ENCODE measurements at places on chromosomes 6 and 20.
A peak's percentile ranks its signal among the peaks of the same experiment; 100 is the strongest.

- no peak for DNase-seq
Measured at GRCh38 chr6:133841176-133841575, 47.7 kb upstream of the TCF21 start.

GRCh38 chr6:21200134-21200870 is 393.2 kb upstream of the SOX4 start:
- no peak for DNase-seq

- no peak for DNase-seq
Measured at GRCh38 chr20:38430679-38431325, 4.3 kb downstream of the SNHG17 start.

- DNase-seq, result no peak
Measured at GRCh38 chr6:13865141-13865540, 50.8 kb upstream of the MCUR1 start.

- DNase-seq, result no peak
Measured at GRCh38 chr6:40573221-40573620, 13.9 kb downstream of the LRFN2 start.

GRCh38 chr6:2715737-2716136 is 35.0 kb downstream of the MYLK4 start:
- no peak for DNase-seq

DNA sequence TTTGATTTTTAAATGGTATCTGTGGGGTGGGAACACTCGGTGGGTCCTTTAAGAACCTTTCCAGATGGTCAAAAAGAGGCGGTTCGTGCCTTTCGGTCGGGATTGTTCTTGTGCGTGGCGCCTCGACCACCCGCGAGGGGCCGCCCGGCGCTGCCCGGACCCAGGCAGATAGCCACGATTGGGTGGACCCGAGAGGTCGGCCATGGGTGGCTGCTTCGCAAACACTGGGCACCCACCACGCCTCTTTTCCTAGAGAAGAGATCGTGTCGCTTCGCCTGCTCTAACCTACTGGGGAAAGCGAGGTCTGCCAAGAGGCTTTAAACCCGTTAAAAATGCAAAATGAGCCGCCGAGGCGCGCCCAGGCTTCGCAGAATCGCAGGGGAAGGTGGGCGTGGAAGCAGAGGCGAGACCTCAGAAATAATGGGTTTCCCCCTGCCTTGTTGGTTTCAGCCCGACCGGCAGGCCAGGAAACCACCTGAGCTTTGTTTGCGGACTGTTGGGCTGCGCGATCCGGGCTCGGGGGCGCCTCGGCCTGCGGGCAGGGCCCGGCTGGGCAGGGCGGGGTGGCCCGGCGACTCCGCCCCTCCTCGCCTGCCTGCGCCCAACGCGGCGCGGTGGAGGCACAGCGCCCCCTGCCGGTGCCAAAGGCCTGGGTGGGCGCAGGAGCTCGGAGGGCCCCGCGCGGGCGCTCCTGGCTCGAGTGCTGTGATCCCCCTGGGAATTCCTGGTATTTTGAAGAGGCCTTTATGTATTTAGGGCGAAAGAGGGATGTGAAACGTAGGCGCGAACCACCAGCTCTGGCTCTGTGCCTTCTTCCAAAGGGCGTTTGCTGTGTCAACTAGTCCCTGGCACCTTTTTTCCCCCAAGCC is 1.6 kb downstream of the MARCKS start:
- DNase-seq, result peak; percentile 51

- DNase-seq, result peak; percentile 25
Measured at GRCh38 chr20:57654363-57654997, 34.3 kb upstream of the ZBP1 start.

- DNase-seq, result no peak
Measured at GRCh38 chr6:134951494-134952263, 1.8 kb upstream of the ALDH8A1 start.

DNA sequence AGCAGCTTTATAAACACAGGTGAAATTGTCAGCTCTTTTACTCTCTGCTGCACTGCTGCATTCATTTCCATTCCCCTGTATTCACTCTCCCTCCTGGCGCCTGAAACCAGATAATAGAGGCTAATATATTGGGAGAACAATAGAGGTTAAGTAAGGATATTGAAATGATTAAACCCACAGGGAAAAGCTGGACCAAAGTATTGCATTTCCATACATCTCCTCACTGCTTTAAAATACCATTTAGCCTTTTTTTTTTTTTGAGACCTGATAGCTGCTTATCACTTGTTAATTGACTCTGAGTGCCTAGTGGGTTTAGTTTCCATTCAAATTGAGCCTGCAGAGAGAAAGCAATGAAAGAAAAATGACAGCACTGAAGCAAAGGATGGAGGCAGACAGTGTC is 540.5 kb upstream of the IMPG1 start:
- DNase-seq, result no peak

GRCh38 chr6:52392944-52393343 is 27.2 kb upstream of the EFHC1 start:
- DNase-seq, result no peak

DNA sequence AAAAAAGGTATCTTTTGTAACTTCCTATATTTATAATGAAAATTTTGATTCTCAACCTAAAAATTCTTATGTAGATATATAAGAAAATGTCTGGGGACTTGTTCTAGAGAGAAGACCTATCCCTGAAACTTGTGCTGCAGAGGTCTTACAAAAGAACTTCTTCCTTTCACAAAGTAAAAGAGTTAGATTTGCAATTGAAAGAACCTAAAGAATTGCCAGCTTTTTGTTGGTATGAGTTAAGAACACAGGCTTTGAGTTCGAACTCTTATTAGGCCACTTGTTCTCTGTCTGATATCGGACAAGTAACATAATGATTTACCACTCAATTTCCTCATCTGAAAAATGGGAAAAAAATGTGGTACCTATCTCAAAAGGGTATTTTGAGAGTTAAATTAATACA is 162.0 kb upstream of the LAMA2 start:
- no peak for DNase-seq

GRCh38 chr6:91161246-91161645 is 574.4 kb upstream of the MAP3K7 start:
- DNase-seq, result no peak

DNA sequence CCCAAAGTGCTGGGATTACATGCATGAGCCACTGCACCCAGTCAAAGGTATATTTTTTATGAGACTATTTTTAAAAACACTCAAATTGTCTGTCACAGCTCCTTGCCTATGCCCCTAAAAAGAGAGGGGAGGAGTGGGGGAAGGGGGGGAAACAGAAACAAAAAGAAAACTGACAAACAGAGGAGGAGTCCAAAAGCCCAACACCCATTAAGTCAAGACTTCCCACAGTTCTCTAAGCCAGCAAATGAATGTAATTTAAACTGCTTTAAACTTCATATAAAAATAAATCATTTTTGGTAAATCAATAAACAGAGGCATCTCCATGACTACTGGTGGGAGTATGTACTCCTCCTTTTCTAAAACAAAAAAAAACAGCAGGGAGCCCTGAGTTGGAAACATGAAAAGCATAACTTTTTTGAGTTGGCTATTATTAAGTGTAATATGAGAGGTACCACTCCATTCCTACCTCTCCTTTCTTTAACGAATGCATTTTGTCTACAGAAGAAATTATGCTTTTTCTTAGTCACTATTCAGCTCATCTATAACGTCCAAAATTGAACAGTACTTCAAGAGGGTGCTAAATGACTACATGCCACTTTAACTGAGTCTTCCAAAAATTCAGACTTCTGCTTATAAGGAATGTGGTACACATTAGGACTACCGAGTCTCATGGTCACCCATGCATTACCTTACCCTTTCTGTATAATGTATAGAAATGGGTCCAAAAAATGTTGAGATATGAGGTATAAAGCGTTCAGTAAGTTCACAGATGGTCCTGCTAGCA is 119.0 kb upstream of the PRSS16 start:
- no peak for DNase-seq

DNA sequence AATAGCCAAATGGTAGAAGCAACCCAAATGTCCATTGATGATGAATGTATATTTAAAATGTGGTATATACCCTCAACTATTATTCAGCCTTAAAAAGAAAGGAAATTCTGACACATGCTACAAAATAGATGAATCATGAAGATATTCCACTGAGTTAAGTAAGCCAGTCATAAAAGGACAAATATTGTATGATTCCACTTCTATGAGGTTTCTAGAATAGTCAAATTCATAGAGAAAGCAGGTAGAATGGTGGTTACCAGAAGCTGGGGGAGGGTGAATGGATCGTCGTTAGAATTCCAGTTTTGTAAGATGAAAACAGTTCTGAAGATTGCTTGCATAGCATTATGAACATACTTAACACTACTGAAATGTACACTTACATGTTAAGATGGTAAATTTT is 214.3 kb upstream of the MYLIP start:
- DNase-seq, result no peak

DNA sequence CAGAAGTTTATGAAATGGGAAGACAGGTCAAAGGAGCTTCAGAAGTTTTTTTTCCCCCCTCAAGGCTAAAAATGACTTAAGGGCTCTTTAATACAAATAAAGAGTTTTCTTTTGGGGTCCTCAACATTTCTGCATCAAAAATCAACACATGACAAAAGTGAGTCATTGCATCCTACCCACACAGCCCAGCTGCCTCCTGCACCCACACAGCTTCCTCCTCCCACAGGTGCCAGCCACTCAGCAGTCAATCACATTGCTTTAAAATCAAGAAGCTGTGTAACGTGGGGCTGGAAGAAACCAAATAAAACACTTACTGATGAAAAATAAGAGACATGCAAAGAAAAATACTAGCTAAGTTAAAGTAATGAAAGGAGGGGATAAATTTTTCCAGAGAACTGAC is 68.5 kb downstream of the MAP3K5 start:
- peak; percentile 46 for DNase-seq

DNA sequence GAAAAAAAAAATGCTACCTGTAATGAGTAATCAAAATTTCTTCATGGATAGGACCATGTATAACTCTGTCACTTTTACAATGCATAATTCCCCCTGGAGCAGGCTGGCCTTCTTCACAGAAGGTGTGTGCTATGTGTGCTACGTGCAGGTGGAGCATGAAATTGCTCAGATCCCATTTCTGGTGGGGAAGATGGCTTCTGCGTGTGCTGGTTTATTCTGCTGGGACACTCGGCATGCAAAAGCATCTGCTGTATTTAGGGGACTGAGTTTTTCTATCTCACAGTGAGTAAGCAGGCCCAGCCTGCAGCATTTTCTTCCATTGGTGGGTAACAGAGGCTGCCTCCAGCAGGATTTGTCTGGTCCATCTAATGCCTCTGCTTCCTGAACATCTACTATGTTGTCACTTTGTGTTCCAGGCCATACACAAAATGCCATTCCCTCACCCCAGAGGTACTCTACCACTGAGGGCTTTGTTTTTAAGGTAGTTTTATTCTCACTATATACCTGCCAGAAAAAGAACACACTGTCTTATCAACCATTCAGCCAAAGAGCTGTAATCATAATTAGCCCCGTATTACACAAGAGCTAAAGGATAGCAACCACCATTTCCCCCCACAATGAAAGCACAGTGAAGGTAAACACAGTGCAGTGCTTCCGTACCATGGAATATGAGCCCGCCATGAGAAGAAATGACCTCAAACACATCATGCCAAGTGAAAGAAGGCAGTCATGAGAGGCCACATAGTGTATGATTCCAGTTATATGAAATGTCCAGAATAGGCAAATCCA is 62.4 kb downstream of the SYNDIG1 start:
- DNase-seq, result no peak

DNA sequence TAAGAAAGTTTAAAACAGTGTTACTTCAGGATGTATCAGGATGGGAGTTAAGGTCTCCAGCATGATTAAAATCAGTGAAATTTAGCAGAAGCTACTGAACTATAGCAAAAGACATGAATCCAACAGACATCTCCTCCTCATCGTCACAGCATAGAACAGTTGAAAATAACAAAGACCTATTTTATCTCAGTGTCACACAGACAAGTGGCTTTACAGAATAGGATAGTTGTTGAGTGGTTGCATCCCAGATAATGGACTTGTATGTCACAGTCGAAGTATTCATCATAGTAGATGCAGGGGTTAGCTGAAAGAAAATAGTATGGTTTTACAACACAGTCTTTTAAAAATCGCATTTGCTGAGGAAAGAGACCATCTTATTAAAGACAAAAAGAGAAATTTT is 31.2 kb downstream of the CRISP1 start:
- DNase-seq, result no peak

DNA sequence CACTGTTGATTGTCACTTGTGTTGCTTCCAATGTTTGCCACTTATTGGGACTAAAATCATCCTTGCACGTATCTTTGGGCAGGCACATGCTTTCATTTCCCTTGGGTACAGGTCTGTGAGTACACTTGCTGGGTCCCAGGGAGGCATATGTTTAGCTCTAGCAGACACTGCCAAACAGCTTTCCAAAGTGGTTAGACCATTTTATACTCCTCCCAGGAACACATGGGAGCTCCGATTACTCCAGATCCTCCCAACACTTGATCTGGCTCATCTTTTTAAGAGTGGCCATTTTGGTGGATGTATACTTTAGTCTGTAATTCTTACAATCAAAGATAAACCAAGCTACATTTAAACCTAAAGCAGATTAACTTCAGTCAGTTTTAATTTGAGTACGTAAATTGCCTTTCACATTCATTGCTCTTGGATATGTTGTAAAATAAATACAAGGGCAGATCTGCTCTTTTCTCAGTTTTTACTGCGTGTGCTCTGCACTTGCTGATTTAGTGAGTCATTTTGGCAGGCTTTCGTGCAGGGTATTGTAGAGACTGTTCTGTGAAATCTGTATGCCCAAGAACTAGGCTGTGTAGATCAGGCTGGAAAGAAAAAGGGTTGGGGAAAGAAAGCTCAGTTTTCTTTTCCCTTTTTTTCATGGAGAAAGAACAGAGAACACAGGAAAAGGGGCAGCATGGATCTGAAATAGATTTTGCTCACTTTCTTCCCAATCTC is 19.5 kb downstream of the SLC22A1 start:
- DNase-seq, result no peak

GRCh38 chr20:37519508-37520418 is 1.3 kb upstream of the NNAT start:
- DNase-seq, result no peak

- no peak for DNase-seq
Measured at GRCh38 chr20:49433333-49433732, 49.1 kb downstream of the KCNB1 start.

DNA sequence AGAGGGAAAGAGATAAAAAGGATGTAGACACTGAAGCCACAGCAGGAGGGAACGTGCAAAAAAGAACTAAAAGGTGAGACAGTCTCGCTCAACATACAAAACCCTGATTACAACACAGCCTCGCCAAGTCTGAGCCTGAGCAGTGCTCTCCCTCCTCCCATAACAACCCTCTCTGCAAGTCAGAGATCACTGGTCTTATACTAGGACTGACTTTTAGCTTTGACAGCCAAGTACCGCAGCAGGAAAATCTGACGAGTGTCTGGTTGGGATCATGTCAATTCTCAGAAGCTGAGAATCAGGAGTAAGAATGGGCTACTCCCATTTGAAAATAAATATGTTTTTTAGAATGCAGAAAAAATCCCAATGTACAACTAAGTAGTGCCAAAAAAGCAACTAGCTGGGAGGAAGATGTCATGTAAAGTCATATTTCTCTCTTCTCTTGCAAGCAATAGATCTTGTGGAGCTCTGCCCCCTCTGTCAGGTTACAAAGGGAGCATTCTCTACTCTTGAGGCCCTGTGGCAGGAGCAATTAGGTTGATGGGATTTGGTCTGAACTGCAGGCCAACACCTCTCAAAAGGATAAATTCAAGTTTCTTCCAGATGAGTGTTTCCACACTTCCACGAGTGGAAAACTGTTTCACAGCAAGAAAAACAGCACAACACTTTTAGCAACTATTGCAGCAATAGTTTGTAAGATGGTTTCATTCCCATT is 118.9 kb upstream of the COL21A1 start:
- DNase-seq, result no peak
